ENCODE measurements at places on chromosomes 13 and 19.

DNA sequence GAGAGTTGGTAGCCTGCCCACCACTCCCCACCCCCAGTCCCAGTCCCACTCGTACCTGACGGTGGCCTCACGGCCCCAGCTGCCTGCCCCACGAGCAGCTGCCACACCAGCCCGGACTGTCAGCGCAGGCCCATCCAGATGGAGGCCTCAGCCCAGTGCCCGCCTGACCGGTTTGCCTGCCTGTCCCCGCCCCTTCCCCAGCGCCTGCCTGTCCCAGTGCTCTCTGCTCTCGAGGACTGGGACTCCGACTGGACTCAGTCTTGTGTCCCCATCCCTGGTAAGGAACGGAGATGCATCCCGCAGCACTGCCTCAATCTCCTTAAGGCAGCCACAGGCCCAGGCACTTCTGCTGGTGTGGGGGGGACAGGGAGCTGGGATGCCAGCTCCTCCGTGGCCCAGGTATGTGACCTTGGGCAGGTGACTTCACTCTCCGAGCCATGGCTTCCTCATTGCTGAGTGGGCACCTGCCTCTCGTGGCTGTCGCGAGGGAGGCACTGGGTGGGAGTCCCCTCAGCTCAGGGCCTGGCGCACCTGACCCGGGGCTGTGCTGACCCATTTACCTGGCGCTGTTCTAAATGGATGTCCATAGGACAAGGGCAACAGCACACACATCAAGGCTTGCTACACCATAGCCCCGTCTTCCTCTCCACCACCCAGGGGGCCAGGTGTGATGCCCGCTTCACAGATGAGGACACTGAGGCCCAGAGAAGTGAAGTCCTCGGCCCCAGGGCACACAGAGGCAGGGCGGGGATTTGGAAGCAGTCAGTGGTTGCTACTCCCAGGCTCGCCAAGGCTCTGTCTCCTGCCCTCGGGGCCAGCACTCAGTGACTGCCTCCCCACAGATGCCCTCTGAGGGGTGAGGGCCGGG, at the start of gene NKPD1:
Gene NKPD1 (minus strand): TSS at position 113 of the 868 bp plus-strand sequence. CDS start 832 bp downstream, outside the sequence.
- no peak for DNase-seq

- no peak for DNase-seq
Observed at GRCh38 chr19:17772172-17772571, 20.9 kb downstream of the FCHO1 start.

DNA sequence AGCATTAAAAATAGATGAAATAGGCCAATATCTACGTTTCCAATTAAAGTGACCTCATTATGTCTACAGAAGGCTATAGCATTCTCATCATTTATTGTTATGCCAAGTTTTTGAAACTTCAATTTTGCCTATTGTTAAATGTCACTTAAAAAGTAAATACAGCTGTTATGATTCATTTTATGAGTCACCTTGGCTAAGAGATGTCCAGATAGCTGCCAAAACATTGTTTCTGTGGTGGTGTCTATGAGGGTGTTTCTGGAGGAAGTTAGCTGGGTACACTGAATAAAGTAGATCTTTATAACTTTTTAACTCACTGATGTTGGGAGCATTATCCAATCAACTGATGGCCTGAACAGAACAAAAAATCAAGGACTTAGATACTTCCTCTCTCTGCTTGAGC, 1209.7 kb upstream of the PCDH9 start:
- DNase-seq = no peak

GRCh38 chr19:33375837-33376159, 2.3 kb downstream of the CEBPG start:
- DNase-seq = no peak

- DNase-seq = no peak
Observed at GRCh38 chr13:48594096-48594815, 59.5 kb upstream of the CYSLTR2 start.

DNA sequence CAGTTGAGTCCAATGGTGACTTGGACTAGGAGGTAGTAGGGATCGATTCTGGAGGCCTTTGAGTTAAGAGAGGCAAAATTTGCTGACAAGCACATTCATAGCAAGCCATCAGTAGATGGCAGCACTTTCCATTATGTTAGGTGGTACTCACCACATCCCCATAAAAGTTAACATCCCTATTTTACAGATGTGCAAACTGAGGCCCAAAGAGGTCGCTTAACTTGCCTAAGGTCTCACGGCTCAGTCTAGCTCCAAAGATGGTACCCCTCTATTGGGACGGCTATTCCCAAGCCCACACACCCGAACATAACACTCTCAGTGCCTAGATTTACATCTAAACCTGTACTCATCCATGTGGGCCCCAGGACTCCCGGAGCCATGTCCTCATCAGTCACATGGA, 21.5 kb upstream of the FOSB start:
- peak; percentile 50 for DNase-seq

DNA sequence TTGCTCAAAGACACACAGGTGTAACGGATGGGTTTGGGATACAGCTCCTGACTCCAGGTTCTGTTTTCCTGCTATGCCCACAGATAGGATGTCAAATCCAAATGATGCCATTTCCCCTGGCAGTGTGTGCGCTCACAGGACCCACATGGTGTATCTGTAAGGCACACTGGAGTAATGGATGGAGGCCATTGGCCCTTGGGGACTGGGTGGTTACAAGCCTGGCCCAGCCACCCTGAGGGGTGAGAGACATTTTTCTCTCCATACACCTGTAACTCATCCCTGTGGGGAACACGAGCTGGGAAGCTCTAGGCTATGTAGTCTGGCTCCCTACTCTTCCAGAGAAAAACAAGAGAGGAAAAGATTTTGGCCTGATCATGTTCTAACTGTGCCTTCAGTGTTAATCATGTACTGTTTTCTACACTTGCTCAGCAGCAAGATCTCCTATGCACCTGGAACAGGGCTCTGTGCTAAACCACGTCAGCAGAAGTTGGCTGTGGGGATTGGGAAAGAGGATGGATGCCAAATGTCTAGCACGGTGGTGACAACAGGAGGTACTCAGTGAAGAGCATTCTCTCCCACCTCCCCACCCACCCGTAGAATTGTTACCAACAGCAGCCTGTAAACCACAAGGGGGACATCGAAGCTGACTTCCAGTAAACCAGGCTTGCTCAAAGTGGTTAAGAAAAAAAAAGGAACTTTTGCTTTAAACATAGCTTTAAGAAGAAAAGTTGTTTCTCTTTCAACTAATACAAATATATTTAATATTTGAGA, 237.0 kb downstream of the LACC1 start:
- DNase-seq = peak; percentile 64

- no peak for DNase-seq
Observed at GRCh38 chr19:39558624-39559117, 18.7 kb upstream of the EID2 start.

DNA sequence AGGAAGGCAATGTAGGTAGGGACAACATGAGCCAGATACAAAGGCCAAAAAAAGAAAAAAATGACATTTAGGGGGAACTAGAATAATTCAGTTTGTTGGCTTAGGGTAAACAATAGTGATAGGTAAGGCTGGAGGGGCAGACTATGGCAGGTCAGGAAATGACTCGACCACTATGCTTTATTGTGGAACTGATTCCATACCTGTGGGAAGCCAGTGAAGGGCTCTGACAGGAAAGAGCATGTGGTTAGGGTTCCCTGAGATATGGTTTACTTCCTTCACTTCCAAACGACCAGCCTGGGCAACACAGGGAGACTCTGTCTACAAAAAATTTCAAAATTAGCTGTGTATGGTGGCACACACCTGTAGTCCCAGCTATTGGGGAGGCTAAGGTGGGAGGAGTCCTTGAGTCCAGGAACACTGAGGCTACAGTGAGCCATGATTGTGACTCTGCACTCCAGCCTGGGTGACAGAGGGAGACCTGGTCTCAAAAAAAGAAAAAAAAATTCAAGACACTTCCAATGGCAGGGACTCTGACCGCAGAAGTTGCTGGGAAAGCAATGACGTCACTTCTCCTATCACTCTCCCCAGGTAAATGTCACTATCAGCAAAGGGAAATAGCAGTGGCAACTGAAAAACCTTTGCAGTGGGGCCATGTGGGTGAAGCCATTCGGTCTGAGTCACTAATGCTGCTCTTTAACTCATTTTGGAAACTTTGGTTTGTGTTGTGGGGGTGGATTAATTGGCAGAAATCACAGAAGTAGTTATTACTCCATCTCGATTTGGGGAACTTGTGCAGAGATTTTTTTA, 192.8 kb upstream of the TSC22D1 start:
- no peak for DNase-seq

- DNase-seq = no peak
Observed at GRCh38 chr13:27965740-27966640, 3.1 kb downstream of the CDX2 start.

DNA sequence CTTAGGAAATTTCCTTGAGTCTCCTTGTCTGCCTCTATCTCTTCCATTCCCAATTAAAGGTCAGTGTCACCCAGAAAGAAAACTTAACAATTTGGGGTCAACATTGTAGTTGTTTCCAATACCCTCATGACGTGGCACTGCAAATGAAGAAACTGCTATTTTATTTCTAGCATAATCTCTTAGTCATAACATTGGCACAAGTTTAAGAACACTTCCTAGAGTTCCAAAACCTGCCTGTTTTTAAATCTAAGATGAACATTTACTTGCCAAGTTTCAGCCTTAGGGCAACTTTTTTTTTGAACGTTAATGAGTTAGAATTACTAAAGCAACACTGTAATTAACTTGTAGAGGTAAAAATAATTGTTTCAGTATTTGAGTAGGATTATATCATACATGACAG, 108.0 kb downstream of the LMO7 start:
- DNase-seq = no peak

DNA sequence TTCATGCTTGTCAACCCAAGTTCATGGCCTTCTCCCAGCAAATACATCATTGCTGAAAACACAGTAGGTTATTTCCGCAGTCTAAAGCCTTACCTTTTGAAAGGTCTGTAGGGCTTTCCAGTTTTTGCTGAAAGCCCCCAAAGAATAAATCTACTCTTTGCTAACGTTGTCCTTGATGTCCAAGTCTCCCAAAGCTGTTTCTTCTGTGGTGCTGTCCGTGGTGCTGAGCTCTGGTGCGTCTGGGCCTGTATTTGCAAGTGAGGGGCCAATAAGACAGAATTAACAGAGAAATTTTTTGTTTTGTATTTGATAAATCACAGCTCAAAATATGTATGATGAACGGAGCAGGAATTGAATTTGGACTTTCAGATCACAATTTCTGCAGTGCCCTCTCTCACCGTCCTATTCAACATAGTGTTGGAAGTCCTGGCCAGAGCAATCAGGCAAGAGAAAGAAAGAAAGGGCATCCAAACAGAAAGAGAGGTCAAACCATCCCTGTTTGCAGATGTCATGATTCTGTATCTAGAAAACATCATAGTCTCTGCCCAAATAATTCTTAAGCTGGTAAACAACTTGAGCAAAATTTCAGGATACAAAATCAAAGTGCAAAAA, 9.8 kb upstream of the LGALS16 start:
- peak; percentile 31 for DNase-seq

- no peak for DNase-seq
Observed at GRCh38 chr19:51637362-51637978, 7.3 kb upstream of the SIGLEC5 start.

DNA sequence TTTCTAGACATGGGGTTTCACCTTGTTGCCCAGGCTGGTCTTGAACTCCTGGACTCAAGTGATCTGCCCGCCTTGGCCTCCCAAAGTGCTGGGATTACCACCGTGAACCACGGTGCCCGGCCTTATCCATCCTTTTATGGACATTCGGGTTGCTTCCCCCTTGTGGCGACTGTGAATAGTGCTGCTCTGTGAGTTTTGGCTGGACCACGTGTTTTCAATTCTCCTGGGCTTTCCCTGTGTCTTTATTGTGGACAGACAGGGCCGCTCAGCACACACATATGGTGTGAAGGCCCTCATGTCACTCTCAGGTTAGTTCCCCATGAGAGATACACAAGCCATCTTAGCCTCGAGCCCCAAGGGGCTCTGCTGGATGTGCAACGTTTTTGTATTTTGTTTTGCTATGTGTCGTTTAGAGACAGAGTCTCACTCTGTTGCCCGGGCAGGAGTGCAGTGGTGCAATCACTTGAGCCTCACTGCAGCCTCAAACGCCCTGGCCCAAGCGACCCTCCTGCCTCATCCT, 40.5 kb downstream of the MAU2 start:
- peak; percentile 91 for DNase-seq

DNA sequence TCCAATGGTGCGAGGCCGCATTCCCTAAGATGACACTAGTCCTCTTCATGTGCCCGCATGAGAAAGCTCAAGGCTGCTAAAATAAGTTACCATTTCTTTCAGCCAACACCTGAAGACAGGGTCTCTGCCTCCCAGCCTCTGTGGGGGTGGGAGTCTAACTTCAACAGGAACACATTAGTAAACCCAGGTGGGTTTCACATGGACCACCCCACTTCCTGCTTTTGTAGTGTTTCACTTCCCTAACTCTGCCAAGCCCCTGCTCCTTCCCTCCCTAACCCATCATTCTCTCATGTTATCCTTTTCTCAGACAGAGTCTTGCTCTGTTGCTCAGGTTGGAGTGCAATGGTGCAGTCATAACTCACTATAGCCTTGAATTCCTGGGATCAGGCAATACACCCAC, 783.6 kb downstream of the UQCRFS1 start:
- DNase-seq = no peak

DNA sequence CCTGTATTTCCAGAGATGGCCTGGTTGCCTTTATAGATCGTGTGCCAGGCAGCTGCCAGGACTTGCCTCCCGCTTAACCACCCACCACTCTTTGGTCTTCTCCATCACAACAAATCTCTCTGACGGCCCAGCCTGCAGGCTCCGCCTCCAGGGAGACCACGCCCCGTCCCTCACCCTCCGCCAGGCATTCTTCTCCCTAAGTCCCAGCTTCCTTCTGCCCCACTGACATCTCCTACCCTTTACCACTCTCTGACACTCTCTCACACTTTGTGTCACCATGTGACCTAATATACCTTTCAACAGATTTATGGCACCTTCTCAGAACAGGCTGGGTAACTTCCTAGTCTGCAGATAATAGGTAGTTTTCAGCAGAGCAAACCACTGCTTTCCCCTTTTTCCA, 95.1 kb downstream of the CAB39L start:
- no peak for DNase-seq

- DNase-seq = no peak
Observed at GRCh38 chr19:39405261-39405957, 1.2 kb upstream of the ZFP36 start.

DNA sequence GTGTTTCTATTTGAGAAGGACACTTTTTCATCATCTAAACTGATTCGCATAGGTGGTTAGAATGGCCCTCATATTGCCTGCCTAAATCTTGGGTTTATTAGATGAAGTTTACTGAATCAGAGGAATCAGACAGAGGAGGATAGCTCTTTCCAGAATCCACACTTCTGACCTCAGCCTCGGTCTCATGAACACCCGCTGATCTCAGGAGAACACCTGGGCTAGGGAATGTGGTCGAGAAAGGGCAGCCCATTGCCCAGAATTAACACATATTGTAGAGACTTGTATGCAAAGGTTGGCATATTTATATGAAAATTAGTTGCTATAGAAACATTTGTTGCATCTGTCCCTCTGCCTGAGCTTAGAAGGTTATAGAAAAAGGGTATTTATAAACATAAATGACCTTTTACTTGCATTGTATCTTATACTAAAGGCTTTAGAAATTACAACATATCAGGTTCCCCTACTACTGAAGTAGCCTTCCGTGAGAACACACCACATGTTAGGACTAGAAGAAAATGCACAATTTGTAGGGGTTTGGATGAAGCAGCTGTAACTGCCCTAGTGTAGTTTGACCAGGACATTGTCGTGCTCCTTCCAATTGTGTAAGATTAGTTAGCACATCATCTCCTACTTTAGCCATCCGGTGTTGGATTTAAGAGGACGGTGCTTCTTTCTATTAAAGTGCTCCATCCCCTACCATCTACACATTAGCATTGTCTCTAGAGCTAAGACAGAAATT, 103.8 kb downstream of the TNFRSF19 start:
- DNase-seq = no peak
